NCI-H526 treated with DMSO at 0.1 percent for 48 hours (cell line): ENCODE measurements at places on chromosomes 12 and 14.

GRCh38 chr12:10268037-10268436, 39.6 kb upstream of the KLRD1 start:
- DNase-seq, result no peak

DNA sequence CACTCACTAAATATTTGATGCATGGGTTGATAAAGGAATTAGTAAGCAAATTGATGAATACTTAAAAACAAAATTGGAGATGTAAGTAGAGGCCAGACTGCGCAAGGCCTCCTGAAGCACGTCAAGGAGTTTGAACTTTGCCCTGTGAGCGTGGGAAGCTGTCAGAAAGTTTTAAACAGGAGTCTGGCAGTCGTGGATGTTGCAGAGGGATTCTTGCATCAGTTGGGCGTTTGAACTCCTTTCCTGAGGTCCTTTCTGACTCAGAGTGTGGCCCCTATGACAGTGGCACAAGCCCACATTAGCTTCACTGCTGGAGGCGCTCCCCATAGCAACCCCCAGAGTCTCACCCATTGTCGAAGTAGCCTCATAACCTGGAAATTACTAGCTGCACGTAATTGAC, 17.9 kb upstream of the IL22 start:
- DNase-seq, result no peak

DNA sequence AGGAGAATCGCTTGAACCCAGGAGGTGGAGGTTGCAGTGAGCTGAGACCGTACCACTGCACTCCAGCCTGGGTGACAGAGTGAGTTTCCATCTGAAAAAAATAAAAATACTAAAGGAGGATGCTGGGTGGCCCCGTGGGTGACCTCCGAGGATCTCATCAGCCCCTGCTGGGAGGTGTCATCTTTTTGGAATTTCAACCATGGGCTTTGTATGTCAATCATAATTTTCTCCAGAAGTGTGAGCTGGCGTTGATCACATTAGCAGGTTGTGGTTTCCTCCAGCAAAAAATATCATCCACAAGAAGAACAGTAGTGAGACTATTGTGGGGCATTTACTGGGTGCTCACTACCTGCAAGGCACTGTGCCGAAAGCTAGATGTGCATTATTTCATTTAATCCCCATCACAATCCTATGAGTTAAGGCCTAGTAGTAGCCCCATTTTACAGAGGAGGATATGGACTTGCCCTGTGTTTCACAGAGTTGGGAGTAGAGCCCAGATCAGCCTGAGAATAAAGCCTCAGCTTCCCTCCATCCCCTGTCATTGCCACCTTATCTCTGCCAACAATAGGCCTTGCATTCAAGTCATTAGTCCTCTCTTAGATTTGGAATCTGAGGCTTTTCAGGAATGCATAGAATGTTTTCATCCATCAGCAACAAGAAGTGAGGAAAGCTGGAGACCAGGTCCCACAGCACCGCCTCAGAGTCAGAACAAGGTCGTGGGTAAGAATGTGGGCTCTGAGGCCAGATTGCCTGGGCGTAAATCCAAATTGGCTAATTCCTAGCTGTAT, 39.8 kb downstream of the SVOP start:
- no peak for DNase-seq

- DNase-seq, result no peak
These were observed 78.4 kb upstream of the RIN3 start for GRCh38 chr14:92435154-92435553.

DNA sequence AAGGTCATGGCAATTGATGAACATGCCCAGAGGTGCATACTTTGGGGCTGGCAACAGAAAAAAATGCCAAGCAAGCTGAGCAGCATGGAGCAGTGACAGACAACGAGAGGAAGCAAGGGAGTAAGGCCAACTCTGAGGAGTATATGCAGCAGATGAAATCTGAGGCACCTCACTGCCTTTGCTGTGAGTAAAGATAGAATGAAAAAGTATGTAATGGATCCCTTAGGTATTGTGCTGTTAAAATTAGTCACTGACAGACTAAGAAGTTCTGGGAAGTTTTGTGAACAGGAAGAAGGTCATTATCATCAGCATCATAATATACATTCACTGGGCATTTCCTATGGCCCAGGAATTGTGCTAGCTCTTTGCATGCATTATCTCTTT, 269.9 kb downstream of the DUSP6 start:
- DNase-seq, result no peak

GRCh38 chr14:72380456-72380855, 448.2 kb downstream of the RGS6 start:
- no peak for DNase-seq
